ENCODE measurements at places on chromosomes 5 and 9.

DNA sequence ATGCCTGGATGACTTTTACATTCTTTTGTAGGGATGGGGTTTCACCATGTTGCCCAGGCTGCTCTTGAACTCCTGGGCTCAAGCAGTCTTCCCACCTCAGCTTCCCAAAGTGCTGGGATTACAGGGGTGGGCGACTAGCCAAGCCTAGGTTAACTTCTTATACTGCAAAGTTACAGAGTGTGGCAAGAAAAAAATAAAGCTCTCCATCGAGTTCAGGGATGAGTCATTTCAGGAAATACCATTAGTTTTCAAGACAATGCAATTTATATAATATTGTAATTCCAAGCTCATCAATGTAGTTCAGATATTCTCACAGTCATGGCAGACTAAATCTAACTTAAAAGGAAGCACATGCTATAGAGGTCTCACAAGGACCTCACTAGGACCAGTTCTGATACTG is 11.5 kb upstream of the ABO start:
- DNase-seq, result no peak

DNA sequence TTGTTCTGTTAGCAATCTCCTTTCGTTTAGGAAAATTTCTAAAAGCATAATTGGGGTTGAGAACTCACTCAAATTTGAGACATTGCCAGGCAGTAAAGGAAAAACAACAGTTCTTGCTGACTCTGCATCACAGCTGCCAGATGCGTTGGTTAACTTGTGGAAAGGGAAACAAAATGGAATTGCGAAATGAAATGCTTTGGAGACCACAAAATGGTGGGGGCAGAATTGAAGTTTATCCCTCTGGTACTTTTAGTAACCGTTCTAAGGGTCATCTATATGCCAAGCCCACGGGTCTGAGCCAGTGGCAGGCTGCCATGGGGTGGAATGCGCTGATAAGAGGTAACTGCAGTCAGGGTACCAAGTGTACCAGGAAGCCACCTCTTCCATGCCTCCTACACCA is 28.6 kb upstream of the SELENOP start:
- no peak for DNase-seq

- DNase-seq, result no peak
Measured at GRCh38 chr5:151683986-151684588, 2.6 kb downstream of the SPARC start.

DNA sequence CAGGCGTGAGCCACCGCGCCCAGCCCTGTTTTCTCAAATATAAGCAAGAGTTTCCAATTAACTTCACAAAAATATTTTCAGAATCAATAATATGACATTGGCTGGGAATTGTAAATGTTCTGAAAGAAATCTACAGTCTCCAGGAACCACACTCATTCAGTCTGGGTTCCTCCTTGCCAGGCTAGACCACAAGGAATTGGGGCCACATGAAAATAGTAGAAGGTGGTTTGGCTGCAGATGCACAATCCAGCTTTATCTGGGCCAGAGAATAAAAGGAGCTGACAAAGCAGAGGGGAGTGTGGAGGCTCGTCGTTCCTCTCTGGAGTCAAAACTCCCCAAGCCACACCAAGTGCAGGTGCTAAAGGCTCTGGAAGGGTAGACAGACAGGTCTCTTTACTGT is 92.0 kb upstream of the OSMR start:
- DNase-seq, result no peak

GRCh38 chr9:38022995-38023394 is 46.0 kb downstream of the SHB start:
- DNase-seq, result no peak

- DNase-seq, result no peak
Measured at GRCh38 chr5:113047733-113048652, 71.4 kb downstream of the DCP2 start.

DNA sequence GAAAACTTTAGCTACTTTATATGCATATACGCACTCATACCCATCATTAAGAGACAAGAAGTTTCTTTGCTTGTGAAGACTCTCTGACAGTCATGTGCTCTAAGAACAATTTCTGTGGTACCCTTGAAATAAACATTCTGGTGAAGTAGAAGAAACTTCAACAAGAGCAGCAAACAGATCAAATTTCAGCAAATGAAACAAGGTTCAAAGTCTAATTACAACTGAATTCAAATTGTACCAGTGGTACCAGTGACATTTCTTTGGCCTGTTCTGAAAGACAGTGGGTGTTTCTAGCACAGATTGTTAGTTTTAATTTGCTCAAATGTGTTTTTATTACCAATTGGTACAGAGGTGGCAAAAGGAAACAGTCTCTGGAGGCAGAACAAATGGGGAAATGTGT is 391.0 kb downstream of the CHSY3 start:
- DNase-seq, result no peak

- peak; percentile 37 for DNase-seq
Measured at GRCh38 chr9:90870621-90871326, 69.2 kb downstream of the SYK start.

DNA sequence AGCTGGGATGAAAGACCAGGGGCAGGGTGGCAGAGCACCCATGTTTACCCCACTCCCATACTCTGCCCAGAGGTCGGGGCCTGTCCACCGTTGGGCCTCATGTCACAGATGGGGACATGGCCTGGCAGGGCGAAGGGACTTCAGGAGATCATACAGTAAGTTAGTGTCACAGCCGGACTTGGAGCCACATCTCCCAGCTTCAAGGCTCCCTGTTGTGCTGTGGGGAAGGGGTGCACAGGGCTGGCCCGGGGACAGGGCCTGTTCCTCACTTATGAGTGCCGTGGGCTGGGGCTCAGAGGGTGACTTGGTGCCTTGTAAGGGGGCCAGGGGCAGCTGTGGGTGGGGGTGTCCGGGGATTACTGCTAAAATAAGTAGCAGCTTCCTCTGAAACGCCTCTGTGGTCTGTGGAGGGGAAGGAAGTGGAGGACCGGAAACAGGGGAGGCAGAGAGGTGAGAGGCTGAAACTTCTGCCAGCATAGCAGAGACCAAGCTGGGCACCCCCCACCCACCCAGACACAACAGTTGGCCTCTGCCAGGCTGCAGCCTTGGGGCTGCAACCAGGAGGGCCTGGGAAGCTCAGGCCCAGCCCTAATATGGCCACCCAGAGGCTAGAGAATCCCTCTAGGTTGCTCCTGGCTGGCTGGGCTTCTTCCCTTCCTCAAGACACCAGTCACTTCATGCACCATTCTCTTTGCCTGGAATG is 41.1 kb upstream of the NEK6 start:
- DNase-seq, result no peak

DNA sequence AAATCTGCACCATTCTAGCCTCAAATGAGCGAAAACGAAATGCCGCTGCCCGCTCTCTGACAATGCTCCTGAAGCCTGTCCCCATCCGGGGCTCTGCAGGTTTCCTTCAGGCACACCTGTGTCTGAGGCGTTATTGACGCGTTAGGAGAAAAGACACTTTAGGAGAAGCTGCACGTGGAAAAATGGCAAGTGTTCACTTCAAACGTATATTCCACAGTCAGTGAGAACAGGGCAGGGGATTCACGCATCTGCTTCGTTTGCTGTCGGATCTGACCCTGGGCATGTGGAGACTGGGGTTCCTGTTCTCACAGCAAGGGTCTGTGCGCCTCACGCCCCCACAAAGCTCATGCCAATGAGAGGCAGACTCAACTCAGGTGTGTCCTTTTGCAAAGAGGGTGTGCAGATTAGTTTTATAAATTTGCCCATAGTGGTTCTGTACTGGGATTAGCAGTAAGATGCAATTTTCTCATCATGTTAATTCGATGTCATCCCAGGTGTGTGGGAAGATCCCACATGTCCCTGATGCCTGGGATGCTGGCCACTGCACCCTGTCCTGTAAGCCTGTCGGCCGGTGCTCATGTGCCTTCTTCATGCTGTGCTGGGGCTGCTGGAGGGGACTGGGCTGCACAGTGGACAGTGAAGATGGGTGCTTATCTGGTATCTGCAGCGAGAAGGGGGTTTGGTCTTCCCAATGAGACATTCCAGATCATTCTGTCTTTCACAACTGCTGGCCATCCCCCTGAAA is 11.2 kb upstream of the TBC1D9B start:
- no peak for DNase-seq

DNA sequence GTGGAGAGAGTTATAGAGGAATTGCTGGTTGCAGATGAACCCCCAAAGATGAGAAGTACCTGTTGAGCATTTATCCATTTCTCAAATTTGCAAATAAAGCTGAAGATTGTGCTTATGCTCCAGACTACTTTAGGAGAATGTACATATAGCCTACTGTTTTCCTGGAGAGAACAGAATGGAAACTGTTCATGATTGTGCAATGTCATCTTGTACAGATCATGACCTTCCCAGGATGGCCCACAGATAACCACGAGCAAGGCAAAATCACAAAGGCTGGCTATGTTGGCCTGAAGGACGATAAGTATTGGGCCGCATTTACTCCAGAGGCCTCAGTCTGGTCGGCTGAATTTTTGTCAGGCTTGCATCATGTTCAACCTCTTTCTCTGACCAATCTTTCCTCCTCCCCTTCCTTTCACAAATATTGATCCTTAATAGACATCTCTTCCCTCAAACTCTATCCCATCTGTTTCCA is 28.5 kb upstream of the RICTOR start:
- DNase-seq, result no peak
